ENCODE measurements at places on chromosomes 2 and 18.

- DNase-seq = peak; percentile 23
Observed at GRCh38 chr2:31558401-31559295, 22.1 kb downstream of the SRD5A2 start.

- no peak for DNase-seq
Observed at GRCh38 chr2:70580352-70580751, 26.7 kb upstream of the TGFA start.

GRCh38 chr2:77085561-77085960 is 436.6 kb downstream of the LRRTM4 start:
- DNase-seq = no peak

GRCh38 chr2:38554973-38555595 is 47.6 kb downstream of the HNRNPLL start:
- DNase-seq = peak; percentile 61

GRCh38 chr2:62826141-62826540 is 120.6 kb downstream of the EHBP1 start:
- DNase-seq = no peak

- DNase-seq = peak; percentile 10
Observed at GRCh38 chr2:145638675-145639074, 1118.8 kb upstream of the ZEB2 start.

GRCh38 chr18:55351980-55352714 is 235.8 kb downstream of the TCF4 start:
- DNase-seq = peak; percentile 18

- DNase-seq = no peak
Observed at GRCh38 chr18:57576316-57576715, 10.2 kb downstream of the FECH start.

GRCh38 chr18:55405475-55405874 is 182.5 kb downstream of the TCF4 start:
- no peak for DNase-seq

DNA sequence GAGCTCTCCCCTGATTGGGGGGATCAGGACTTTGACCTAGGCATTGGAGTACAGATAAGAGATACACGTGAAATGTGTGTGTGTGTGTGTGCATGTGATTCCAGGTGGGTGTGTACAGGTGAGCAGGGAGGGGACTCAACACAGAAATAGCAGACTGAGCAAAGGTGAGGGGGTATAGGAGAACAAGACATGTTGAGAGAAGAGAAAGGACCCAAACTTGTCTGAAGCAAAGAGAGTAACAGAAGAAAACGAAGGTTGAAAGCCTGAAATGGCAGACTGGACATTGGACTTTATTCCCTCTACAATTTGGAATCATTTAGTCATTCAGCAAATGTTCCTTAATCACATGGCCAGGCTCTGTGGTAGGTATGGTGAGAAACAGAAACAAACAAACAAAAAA is 23.3 kb downstream of the MRO start:
- no peak for DNase-seq

DNA sequence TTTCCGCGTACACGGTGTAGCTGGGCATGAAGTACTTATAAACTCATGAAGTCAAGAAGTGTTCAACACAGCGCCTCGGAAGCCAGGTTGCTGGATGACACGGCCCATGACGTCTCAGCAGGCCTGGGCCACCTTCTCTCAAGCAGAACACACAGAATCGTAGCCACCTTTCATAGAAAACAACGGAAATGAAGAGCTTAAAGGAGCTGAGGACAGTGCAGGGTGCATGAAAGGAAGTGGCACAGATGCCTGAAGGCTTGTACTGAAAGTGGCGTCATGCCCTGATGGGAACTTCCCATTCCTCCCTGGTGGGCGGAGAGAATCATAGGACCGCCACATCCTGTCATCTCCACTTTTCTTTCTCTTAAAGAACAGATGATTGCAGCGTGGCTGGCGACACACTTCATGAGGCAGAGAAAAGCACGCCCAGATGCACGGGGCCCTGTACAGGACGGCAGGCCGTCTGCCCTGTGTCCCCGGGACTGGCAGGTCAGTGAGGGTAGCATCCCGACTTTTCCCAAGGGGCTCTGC is 31.1 kb downstream of the HDAC4 start:
- DNase-seq = peak; percentile 77

DNA sequence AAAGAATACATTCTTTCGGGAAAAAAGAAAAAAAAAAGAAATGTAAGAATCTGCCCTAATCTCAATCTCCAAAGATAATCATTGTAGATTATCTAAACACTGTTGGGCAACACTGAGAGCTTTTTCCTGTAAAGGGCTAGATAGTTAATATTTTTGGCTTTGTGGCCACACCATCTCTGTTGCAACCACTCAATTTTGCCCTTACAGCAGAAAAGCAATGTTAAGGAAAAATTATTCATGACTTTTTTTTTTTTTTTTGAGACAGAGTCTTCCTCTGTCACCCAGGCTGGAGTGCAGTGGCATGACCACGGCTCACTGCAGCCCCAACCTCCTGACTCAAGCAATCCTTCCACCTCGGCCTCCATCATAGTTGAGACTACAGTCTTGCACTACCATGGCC is 17.3 kb upstream of the FZD5 start:
- no peak for DNase-seq

GRCh38 chr2:9847140-9847539 is 3.9 kb downstream of the TAF1B start:
- no peak for DNase-seq

DNA sequence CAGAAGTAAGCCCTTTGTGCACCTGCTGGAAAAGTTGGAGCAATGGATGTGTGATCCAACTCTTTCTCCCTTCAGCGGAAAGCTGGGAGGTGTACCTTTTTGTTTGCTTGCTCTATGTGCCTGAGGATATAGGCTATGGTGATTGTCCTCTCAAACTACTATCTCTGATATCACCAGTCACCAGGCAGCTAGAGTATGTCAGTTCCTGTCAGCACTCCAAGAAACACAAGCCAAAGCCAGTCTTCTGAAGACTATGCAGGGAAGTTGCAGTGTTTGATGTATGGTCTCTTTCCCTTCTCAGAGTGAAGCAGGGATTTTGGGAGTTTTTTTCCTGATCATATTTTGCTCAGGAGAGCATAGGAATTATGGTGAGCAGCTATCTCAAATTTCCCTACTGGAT is 146.4 kb downstream of the PTH2R start:
- no peak for DNase-seq

DNA sequence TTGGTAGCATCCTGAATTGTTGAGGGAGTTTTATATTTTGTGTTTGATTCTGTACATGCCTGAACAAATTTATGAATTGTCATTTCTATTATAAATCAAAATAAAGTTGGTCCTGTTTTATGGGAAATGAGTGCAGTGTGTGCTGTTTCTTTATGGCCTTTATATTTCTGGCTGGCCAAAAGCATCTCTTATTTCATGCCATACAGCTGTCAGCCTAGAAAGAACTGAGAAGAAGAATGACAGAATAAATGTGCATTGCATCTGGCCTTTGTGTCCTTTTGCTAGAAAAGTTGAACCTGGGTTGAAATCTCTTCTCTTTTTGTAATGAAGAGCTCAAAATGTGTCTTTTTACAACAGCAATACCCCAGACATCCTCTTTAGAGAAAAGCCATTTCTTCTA is 474.7 kb upstream of the LRATD1 start:
- DNase-seq = no peak

- no peak for DNase-seq
Observed at GRCh38 chr18:61360404-61361383, 27.5 kb downstream of the CDH20 start.

- no peak for DNase-seq
Observed at GRCh38 chr2:204545861-204546735, 823 bp downstream of the PARD3B start.

DNA sequence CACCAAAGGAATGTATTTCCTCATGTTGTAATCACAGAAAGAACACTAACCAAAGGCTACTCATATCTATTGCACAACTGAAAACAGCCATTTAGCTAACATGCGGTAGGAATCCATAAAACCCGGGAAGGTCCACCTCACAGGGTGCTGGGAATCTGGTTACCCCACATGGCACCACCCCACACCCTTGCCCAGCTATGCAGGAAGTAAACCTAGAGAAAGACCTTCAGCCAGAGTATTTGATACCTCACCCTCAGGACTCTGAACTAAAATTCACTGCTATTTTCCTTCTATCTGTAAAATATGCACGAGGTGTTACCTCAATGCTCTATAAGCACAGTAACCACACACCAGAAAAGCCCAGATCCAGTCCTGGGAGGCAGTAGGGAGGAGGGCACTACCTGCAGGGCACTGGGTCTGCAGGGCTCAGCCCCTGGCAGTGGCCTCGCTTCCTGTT is 45.8 kb downstream of the PTPN2 start:
- DNase-seq = peak; percentile 97

- DNase-seq = no peak
Observed at GRCh38 chr2:159892990-159893810, 95.2 kb upstream of the CD302 start.

- no peak for DNase-seq
Observed at GRCh38 chr2:224392545-224392944, 9.4 kb downstream of the FAM124B start.
